CD4-positive, alpha-beta T cell treated with Interleukin-21 for 1 hour (primary cell): ENCODE measurements at places on chromosomes 5 and 9.

DNA sequence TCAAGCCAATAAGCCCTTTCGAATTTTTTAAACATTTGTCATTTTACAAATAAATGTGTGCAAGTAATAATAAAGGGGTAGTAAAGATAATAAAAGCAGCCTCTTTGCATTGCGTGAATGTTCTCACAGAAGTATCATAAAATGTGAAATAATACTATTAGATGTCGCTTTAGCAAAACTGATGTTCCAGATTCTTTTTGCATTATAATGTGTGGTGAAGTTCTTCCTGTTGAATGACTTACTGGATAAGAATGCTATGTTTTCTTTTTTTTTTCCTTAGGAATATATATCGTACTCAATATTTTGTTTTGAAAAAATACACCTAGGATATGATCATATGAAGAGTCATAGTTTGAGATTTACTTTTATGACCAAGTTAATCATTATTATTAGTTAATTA, 85.2 kb upstream of the CDH12 start:
- no peak for DNase-seq

DNA sequence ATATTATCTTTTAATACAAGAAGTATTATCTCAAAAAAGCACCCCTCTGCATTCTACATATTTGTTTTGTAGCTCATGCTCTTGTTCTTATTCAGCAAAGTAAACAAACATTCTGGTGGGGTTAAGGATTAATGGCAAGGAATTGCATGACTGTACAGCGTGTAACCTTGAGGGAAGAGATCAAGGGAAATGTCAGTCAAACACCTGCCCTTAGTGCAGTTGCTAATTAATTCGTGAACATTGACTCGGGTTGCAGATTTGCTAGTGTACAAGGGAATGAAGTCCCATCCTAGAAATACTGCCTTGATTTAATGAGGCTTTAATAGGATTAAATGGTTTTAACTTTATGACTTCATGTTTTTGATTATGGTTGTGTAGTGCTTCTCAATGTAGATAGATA, 1758.1 kb downstream of the MAT2B start:
- DNase-seq = no peak

- DNase-seq = no peak
These were observed 336.3 kb downstream of the RASEF start for GRCh38 chr9:82726424-82727276.

- DNase-seq = no peak
These were observed 16.7 kb downstream of the MVB12B start for GRCh38 chr9:126343271-126343700.

- no peak for DNase-seq
These were observed 5.6 kb upstream of the PPP2R2B start for GRCh38 chr5:146884066-146884626.

DNA sequence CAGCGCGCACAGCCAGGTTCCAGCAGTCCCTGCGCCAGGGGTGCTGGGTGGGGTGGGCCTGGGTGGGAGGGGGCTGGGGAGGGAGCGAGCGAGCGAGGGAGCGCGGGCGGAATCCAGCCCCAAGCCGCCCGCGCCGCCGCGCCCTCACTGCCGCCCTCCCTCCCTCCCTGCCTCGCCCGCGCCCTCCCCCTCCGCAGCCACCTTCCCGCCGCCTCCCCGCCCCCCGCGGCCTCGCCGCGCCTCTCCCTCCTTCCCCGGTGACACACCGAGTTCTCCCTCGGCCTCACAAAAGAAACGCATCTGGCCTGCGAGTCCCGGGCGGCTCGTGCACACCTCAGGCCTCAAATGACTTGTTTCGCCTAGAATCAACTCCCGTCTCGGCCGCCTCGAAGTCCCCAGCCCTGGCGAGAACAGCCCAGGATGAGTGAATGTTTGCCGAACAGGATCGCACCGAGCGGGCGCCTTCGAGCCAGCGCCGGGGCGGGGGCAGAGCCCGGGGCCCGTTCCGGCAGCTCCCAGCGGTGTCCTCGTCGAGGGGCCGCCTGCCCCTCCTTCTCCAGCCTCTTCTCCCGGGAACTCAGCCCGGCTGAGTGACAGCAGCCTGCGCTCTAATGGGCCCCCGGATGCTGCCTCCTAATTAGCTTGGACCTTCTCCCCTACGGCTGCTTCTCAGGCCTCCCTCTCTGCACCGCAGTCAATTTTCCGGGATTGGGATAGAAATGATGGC, 371 bp upstream of the PITX1 start:
- DNase-seq = peak; percentile 3

- peak; percentile 7 for DNase-seq
These were observed 61.3 kb upstream of the MOCS2 start for GRCh38 chr5:53170746-53171349.

DNA sequence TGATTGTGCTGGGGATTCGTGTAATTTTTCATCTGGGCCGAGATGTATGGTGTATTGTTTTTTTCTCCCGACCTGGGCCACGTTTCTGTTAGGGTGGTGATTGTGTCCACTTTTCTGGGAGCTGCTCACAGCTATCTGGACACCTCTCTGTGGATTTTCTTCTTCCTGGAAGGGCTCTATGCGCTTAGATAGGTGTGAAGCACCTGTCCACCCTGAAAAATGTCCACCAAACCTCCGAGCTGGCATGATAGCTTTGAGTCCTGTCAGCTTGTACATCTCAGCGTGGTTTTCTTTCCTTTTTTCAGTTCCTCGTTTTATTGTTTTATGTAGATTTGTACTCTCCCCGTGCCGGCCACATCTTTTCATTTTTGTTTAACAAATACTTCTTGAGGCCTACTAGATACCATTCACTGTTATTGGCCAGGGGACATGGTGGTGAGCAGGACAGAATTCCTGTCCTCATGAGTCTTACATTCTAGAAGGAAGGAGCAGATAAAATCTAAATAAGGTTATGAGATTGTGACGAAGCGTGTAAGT, 1.1 kb downstream of the UGCG start:
- DNase-seq = peak; percentile 26

- no peak for DNase-seq
These were observed 237.9 kb downstream of the NSG2 start for GRCh38 chr5:174283211-174284005.

GRCh38 chr9:131635285-131635684, 90.0 kb downstream of the PRRT1B start:
- DNase-seq = peak; percentile 85

DNA sequence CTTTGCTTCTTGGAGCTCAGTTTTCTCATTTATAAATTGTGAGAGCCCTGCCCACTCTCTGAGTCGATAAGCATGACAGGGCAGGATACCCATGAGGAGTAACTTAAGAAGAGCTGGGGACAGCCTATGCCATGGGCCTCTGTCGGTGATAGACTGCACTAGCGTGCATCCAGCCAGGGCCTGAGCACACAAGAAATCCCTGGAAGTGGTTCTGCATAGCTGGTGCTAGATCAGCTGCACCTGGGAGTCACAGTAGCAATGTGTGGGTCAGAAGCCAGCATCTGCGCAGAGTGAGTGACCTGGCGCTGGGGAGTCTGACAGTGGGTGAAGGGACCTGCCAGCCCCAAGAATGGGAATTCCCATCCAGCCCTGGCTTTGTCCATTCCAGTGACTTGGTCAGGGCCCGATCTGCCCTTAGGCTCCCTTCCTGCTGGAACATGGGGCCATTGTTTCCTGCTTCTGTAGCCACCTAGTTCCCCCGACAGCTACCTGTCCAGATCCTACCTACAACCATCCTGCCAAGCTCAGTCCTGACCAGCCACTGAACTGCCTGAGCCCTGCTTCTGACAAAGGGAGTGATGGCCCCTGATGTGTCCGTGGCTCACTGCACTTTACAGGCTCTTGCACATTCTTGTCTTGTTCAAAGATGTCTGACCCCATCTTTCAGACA, 35.9 kb upstream of the NANS start:
- DNase-seq = no peak

DNA sequence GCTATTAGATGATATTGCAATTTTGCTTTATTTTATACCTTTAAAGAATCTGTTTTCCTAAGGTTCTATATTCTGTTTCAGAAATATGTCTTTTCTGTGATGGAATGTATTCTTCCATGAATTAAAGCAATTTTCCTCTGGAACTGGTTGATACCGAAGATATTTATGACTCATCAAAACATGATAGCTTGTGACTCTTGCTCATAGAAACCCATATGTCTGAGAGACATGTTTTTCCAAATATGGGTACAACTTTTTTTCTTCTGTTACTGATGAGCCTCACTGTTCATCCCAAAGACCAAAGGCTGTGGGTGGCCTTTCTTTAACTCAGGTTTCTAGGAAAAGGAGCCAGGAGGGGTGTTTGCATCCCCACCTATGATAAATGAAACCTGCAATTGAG, 126.1 kb upstream of the PAPPA start:
- DNase-seq = no peak

GRCh38 chr5:88948746-88949600, 66.0 kb upstream of the MEF2C start:
- DNase-seq = no peak

GRCh38 chr9:6660512-6660911, 15.0 kb upstream of the GLDC start:
- DNase-seq = no peak

DNA sequence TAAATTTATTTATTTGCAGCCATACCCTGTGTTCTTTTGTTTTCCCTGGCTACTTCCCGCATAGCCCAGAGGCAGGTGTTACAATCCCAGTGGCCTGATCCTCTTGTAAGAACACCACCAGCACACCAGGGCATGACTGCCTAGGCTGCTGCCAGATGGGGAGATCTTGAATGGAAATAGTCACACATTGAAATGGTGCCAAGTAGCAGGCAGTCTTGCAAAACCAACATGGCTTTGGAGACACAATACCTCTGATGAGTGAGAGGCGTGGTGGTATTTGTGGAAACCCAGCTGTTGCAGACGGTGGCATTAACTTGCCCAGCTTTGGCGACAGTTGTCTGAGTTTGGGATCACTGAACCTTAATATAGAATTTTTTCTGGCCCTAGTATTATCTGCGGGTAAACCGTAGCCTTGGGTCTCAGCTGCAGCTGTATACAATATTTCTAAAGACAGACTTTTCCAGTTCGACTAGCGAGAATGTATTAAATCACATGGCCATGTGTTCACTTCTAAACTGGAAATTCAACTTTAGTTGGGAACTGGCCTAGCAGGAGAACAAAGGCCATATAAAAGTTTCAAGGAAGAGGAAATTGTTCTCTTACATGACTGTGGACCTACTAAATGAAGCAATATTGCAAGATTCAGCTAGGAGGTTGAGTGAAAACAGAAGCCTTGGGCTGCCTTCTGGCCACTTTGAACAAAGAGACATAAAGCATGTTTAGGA, 277.0 kb downstream of the SMARCA2 start:
- DNase-seq = no peak

DNA sequence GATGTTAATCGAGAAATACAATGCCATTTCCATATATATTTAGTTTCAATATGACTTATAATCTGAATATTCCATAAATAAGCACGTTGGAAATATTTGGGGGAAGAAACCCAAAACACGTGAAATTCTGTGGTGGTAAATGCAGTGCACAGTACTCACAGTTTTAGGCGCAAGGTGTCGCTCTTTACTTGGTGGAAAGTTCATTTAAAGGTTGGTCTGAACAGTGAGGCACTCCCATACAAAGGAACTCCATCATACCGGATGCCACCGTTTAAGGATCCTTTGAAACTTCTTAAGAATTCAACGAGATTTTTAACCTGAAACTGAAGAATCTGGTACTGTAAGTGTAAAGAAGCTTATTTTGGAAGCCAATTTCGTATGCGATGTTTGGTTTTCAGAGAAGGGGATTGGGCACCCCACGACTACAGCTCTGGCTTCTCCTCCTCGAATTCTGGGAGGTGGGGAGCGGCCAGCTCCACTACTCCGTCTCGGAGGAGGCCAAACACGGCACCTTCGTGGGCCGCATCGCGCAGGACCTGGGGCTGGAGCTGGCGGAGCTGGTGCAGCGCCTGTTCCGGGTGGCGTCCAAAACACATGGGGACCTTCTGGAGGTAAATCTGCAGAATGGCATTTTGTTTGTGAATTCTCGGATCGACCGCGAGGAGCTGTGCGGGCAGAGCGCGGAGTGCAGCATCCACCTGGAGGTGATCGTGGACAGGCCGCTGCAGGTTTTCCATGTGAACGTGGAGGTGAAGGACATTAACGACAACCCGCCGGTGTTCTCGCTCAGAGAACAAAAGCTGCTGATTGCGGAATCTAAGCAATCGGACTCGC, at the start of gene PCDHA11:
Gene PCDHA11, plus strand, starts transcription at position 237 of the 834 bp plus-strand sequence. Its CDS starts 147 bp downstream, at position 384.
- DNase-seq = no peak

- no peak for DNase-seq
These were observed 253.1 kb upstream of the IRX4 start for GRCh38 chr5:2135833-2136232.

GRCh38 chr5:30608501-30608900, 585.0 kb upstream of the CDH6 start:
- DNase-seq = no peak

DNA sequence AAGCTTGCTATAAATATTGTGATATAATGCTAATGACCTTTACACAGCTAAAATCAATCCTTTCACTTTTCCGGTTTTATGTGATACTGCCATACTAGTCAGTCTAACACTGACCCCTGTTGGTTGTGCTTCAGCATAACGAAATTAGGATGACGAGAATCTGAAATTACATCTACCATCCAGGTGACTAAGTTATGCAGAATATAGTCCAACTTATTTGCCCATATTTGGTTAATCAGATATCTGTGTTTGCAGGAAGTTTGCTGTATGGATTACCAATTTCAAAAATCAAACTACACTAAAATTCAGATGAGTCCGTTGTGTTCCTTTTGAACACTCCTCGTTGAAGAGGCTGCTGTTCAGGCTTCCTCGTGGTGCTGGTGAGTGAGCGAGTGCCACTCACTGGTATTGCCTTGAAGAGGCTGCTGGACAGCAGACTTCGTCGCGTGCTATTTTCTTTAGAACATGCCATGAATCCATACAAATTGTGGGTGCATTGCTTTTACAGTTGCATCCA, 32.5 kb downstream of the TENT4A start:
- peak; percentile 66 for DNase-seq

DNA sequence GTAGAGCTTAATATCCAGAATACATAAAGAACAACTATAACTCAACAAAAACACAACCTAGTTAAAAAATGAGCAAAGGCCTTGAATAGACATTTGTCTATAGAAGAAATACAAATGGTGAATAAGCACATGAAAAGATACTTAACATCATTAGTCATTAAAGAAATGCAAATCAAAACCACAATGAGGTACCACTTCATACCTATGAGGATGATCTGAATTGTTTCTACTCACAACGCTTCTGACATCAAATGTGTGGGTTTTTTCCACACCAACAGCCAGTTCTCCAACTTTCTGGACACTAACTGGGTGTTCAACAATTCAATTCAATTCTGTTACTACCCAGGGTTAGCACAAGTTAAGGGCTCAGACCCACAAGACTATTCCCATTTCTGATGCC, 22.0 kb downstream of the SREK1IP1 start:
- DNase-seq = no peak
